Activated naive CD4-positive, alpha-beta T cell treated with anti-CD3 and anti-CD28 coated beads for 36 hours (primary cell): ENCODE measurements at places on chromosomes 12 and 14. TPM values are rescaled to one million over a fixed set of nuclear protein-coding genes. Genes with fewer than 3 reads are reported as not detected.
A peak's percentile ranks its signal among the peaks of the same experiment; 100 is the strongest.

Gene DBX2
- total RNA-seq: not detected

Gene SMIM41
- not detected for total RNA-seq

Gene LRRIQ1
- total RNA-seq: not detected

- DNase-seq: no peak
Observed at GRCh38 chr14:64266239-64266638, 27.9 kb downstream of the ESR2 start.

GRCh38 chr12:117967512-117967911 lies 1.3 kb downstream of the KSR2 start:
- no peak for DNase-seq

Gene SOX5
- total RNA-seq: 0.41 TPM

GRCh38 chr14:84825481-84826251 lies 704.3 kb upstream of the FLRT2 start:
- no peak for DNase-seq

DNA sequence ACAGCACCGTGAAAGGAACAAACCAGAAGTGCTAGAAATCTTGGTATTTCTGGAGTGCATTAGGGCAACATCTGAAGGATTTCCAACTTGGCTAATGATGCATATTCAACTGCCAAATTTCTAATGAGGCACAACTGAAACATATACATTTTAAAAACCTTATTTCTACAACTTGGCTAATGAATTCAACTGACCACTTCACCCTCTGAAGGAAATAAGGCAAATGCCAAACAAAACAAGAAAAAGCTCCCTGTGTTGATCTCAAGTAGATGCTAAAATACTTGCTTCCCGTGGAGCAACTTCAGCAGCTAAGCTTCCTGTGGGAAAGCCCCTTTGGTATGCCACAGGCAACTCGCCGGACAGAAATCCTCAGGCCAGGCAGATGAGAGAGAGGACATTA lies 167.1 kb downstream of the TTC7B start:
- DNase-seq: no peak

DNA sequence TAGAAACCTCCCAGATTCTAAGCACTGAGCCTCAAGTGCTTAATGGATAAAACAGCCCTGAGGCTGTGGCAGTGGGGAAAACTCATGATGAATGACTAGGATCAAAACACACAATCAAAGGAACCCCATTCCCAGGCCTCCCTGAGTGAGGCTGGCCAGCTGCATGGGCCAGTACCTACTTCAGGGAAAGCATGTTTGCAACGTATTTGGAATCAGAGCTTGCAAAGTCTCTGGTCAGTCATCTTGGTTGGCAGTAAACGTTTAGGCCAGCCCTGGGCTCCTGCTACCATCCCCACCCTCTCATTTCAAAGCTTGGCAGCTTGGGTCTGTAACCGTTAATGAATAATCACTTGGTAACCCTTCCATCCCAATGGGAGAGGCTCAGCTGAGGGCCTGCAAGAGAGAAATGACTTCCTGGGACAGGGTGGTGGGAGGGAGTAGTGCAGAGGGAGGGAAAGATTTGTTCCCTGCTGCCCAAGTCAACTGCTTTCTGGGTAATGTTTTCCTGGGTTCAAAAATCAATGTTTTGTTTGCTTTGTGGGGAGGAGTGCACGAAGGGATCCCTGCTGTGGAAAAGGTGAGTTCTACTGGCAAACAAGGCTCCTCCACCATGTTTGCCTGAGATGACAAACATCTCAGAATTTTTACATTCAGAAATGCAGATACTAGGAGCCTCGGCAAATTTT lies 2.0 kb upstream of the RNASE8 start:
- no peak for DNase-seq

- no peak for DNase-seq
Observed at GRCh38 chr14:97077687-97078086, 280.5 kb downstream of the VRK1 start.

- DNase-seq: no peak
Observed at GRCh38 chr14:58466459-58466858, 38.9 kb downstream of the KIAA0586 start.

Gene ZNF10
- 4.9 TPM for total RNA-seq

DNA sequence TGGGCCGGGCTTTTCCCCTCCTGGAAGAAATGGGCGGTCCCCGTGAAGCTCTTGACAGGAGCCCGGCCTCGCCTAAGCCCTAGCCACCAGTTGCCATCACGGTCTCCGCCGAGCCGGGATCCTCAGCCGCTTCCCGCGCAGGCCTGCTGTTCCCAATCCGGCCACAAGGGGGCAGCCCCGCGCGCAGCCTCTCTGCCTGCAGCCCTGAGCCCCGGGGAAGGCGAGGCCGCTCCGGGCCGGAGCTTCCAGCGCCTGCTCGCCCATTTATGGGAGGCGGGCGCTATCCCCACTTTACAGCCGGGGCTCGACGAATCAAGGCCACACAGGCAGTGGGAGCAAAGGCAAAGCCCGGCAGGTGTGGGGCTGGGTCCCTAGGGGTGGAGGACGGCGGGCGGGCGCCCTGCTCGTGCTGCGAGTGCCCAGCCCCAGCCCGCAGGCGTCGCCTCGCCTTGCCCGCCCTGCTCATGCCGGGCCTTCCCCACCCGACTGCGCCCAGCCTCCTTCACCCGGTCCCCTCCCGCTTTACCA lies 61.5 kb downstream of the LGMN start:
- DNase-seq: peak; percentile 53

DNA sequence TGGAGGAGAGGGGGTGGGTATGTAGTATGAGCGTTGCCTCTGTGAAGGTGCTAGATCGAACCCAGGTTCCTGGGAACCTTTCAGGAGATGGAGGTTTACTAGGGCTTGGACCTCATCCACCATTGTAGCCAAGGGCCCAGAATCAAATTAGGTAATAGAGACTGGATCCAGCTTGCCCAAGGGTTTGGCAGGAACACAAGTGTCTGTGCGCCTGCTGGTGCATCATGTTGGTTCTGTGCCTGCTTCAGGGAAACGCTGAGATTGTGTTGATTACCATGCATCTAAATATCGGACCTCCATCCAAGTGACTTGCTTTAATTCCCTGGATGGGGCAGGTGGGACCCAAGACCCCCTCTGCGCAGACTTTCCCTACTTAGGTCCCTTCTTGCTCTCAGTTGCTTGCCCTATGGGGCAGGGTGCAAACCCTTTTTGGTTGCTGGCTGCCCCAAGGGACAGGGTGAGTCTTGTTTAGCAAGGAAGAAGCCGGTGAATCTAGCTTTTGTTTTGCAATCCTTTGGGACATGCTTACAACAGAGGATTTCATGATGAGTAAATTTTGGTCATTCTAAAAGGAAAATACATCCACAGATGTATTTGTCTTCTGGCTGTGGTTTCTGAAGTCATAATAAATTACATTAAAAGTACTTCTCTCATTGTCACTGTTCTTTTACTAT lies 189.8 kb upstream of the PRICKLE1 start:
- DNase-seq: no peak

DNA sequence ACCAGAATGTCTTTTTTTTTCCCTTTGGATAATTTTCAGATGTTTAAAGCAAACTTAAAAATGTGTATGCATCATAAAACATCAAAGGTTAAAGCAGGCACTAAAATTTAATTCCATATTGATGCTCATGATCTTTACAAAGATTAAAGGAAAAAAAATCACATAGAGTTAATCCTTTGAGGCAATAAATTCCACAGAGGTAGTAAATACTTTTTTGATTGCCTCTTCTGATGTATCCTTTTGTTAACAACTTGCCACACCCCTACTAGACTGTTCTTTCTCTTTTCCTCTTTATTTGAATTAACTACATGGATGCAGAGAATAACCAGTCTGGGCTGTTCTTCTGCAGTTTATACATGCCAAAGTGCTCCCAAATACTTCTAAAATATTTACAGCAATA lies 45.2 kb upstream of the KCNJ8 start:
- DNase-seq: no peak

Gene GZMB
- 811 TPM for total RNA-seq

GRCh38 chr12:22333713-22334409 lies 646 bp downstream of the ST8SIA1 start:
- peak; percentile 10 for DNase-seq

DNA sequence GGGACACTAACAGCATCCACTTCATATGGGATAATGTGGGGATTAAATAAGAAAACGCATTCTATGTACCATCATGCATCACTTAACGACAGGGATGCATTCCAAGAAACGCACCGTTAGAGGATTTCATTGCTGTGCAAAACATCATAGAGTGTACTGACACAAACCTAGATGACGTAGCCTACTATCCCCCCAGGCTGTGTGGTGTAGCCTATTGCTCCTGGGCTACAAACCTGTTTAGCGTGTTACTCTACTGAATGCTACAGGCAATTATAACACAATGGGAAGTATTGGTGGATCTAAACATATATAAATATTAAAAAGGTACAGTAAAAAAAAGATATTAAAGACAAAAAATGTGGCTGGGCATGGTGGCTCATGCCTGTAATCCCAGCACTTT lies 230.6 kb downstream of the KSR2 start:
- DNase-seq: no peak

DNA sequence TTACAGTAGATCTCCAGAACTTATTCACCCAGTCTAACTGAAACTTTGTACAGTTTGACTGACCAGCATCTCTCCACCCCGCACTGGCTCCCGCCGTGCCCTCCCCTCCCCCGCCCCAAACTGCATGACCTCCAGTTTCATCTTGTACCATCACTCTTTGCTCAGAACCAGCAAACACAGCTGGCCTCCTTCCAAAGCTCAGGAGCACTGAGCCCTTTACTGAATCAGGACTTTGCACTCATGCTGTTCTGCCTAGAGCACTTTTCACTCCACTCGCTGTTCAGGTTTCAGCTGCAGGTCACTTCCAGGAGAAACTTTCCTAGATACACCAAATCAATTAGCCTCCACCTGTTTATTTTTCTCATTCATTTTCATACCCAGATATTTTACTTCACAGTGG lies 455.3 kb upstream of the PDE3A start:
- no peak for DNase-seq

- no peak for DNase-seq
Observed at GRCh38 chr12:92968176-92968813, 39.2 kb upstream of the EEA1 start.

DNA sequence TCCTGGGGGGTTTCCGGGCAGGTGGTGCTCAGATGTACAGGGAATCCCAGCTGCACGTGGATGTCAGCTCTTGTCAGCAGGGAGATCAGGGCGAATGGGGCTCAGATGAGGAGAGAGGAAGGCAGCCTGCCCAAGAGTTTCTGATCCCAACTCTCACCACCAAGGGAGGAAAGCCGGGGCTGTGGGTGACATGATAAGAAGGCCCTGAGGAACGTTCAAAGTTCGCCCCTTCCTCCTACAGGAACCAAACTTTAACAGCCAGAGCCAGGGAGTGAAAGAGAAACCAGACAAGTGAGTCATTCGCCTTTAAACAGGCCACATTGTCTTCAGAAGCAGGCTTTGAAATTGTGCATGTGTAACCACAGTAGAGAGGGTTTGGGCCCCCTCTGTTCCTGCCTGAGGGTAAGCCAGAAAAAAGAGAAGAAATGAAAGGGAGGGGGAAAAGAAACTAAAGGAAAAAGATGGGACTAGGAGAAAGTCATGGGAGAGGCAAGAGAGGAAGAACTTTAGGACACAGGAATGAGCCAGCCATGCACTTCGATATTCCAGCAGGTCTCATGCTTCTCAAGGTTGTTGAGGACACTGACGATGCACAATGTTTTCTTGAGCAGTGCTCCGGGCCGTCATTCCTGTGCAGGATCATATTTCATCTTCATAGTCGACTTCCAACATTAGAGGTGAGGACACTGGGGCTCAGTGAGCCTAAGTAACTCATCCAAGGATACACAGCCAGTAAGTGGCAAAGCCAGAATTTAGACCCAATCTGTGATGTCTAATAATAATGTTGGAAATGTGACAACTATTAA lies 691.4 kb upstream of the TBX3 start:
- no peak for DNase-seq

DNA sequence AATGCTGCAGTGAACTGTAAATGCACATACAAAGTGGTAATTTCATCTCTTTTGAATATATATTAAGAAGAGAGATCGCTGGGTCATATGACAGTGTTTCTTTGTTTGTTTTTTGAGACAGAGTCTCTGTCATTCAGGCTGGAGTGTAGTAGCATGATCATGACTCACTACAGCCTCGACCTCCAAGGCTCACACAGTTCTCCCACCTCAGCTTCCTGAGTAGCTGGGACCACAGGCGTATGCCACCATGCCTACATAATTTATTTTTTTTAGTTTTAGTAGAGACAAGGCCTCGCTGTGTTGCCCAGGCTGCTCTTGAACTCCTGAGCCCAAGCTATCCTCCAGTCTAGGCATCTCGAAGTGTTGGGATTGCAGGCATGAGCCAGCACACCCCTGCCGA lies 62.4 kb upstream of the ACSS3 start:
- no peak for DNase-seq

DNA sequence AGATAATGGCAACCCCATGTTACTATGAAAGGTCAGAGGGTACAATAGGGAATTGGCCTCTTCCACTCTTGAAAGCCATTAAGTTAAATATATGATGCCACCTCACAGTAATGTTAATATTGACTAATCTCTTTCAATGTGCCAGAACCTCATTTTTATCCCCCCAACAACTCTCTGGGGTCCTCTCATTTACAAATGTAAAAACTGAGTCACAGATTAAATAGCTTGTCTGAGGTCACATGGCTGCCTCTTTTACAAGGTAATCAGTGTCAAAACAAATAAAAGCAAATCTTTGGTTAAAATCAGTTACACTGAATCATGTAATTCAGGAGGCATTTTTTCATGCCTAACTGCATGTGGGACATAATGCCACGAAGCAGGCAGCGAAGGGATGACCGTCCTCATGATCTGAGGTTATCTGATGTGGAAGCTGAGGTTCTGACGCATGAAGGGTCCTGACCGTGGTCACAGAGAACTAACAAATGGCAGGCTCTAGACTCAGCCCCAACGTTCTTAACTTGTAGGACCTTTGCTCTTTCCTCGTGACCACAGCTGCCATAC lies 78.5 kb downstream of the PTPN21 start:
- DNase-seq: no peak

- DNase-seq: peak; percentile 65
Observed at GRCh38 chr14:21068521-21069387, 1.4 kb upstream of the ARHGEF40 start.

Gene PLEKHH1
- total RNA-seq: 2.2 TPM

- no peak for DNase-seq
Observed at GRCh38 chr12:43060742-43061141, 471.2 kb upstream of the PRICKLE1 start.

GRCh38 chr12:49091836-49092085 lies 2.8 kb downstream of the DHH start:
- no peak for DNase-seq

- DNase-seq: no peak
Observed at GRCh38 chr14:92690171-92691011, 58.0 kb downstream of the LGMN start.

- no peak for DNase-seq
Observed at GRCh38 chr12:33251548-33251947, 188.1 kb downstream of the SYT10 start.

Gene DCP1B
- total RNA-seq: 13.1 TPM

GRCh38 chr12:57086493-57087009 lies 2.4 kb upstream of the NAB2 start:
- peak; percentile 52 for DNase-seq

DNA sequence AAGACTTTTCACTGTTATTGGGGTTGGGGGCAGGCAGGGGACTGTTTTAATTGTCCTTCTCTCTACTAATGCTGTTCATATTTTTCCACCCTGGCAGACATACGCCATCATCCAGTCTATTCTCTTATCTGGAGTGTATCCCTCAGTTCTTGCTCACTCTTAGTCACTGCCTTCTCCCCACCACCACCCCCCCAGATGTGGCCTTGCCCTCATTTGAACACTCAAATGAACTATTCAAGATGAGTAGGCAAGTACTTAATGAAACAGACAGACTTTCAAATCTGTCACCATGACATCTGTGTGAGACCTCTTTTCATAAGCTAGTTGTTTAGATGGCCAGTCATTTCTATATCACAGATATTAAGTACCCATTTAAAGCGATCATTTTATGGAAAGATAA lies 10.1 kb downstream of the NUDT4 start:
- peak; percentile 75 for DNase-seq
